ENCODE measurements at places on chromosomes 5 and 9. TPM values are rescaled to one million over a fixed set of nuclear protein-coding genes. Genes with fewer than 3 reads are reported as not detected.

GRCh38 chr5:18252559-18252958 is 618.3 kb downstream of the TAF11L14 start:
- no peak for DNase-seq

- peak; percentile 72 for DNase-seq
Measured at GRCh38 chr5:43041110-43041668, 1.1 kb upstream of the ANXA2R start.

DNA sequence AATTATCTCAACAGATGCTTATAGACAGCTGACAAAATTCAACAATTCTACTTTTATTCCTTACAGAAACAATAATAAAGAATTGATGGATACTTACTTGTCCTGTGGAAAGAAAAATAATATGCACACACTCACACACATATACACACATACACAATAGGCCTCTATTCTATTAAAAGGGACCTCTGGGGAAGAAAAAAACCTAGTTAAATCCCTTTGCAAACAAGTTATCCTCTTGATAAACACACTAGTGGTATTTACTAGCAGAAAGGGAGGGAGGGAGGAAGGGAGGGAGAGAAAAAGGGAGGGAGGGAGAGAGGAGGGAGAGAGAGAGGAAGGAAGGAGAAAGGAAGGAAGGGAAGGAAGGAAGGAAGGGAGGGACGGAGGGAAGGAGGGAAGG is 486.4 kb downstream of the HINT1 start:
- DNase-seq = no peak

- no peak for DNase-seq
Measured at GRCh38 chr5:2165203-2165602, 282.5 kb upstream of the IRX4 start.

- no peak for DNase-seq
Measured at GRCh38 chr5:111779922-111780292, 22.9 kb upstream of the NREP start.

- DNase-seq = no peak
Measured at GRCh38 chr9:134939080-134939733, 21.5 kb upstream of the FCN1 start.

The KCTD16 gene
- total RNA-seq = 0.10 TPM

The NPR3 gene
- total RNA-seq = 0.70 TPM

The IARS1 gene
- 89.1 TPM for total RNA-seq

Data from glomerular endothelial cell (primary cell).